ENCODE measurements at places on chromosomes 6 and 20.
A peak's percentile ranks its signal among the peaks of the same experiment; 100 is the strongest.

GRCh38 chr6:3830806-3831205 is 18.4 kb upstream of the FAM50B start:
- no peak for DNase-seq

- no peak for DNase-seq
These were observed 189.4 kb upstream of the ECI2 start for GRCh38 chr6:4324746-4325145.

- DNase-seq, result no peak
These were observed 24.7 kb downstream of the KCNK17 start for GRCh38 chr6:39289490-39289889.

DNA sequence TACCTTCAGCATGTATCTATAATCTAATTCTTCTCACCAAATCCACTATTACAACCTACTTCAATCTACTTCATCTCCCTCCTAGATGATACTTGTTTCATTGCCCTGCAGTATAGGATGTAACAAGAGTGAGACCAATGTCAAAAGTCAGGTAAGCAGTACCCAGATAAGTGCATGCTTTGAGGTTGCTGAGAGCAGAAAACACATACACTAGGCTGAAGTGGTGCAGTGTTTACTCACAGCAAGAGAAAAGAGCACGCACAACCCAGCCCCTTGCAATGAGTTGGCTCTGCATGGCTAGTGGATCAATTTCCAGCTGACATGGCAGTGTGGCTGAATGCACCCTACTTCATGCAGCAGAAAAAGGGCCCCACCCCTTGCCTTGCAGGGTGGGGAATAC is 199.9 kb downstream of the EPHA7 start:
- no peak for DNase-seq

- no peak for DNase-seq
These were observed 39.9 kb upstream of the TAB2 start for GRCh38 chr6:149277621-149278020.

GRCh38 chr20:62455929-62456328 is 19.9 kb downstream of the GATA5 start:
- DNase-seq, result no peak

- DNase-seq, result peak; percentile 39
These were observed 152.3 kb downstream of the ZFAND3 start for GRCh38 chr6:37971711-37972390.

DNA sequence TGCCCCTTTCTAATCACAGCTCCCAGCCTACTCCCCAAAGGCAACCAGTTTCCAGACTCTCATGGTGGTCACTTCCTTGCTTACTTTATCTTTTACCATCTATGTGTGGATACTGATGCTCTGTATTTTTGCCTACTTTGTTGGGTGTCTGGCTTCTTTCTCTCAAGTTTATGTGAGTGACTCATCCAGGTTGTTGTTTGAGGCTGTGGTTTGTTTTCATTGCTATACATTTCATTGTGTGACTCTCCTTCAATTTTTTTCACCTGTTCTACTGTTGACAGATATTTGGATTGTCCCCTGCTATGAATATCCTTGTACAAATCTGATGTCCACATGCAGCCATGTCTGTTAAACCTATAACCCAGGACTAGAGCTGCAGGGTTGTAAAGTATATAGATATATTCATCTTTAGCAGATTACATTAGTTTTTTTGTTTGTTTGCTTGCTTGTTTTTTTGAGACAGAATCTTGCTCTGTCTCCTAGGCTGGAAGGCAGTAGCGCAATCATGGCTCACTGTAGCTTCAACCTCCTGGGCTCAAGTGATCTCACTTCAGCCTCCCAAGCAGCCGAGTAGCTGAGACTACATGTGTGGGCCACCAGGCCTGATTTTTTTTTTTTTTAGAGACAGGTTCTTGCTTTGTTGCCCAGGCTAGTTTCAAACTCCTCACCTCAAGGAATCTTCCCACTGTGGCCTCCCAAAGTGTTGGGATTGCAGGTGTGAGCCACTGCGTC is 72.9 kb upstream of the EEF1E1 start:
- DNase-seq, result no peak

GRCh38 chr6:151370509-151371078 is 20.8 kb downstream of the ZBTB2 start:
- no peak for DNase-seq

- no peak for DNase-seq
These were observed 868 bp downstream of the METTL24 start for GRCh38 chr6:110357298-110357663.

DNA sequence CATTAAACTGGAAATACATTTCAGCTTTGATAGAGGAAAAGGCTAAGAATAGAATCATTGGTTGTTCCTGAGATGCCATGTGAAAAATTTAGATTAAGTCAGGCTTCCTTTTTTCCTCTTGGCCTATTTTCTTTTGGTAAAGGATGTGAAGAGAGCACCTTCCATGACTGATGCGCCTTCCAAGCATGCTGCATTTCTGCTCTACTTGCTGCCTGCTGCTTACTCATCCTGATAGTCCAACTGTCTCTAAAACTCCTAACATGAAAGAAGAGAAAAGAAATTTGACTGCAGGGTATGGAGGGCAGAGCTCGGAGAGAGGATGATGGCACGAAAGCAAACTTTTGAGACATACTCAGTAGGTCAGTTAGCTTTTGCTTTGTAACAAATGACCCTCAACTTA is 28.8 kb downstream of the SNAP25 start:
- no peak for DNase-seq

- DNase-seq, result no peak
These were observed 579.6 kb upstream of the MAN1A1 start for GRCh38 chr6:119929121-119929520.

- peak; percentile 41 for DNase-seq
These were observed 193.1 kb upstream of the SHLD1 start for GRCh38 chr20:5557123-5557522.

DNA sequence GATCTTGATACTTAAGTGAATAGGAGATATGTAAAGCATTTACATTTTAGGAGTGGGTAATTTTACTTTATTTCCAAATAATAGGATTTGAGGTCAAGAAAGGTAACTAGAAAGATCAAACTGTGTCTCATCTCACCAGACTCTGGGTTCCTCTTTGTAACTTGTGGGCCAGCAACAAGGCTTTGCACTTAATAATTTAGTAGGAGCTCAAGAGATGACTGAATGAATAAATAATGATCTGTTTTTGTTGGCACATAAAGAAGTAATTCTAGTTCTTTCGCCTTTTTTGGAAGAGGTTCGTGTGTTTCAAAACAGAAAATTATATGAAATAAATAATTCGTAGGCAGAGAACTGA is 67.4 kb upstream of the FABP7 start:
- DNase-seq, result no peak

- DNase-seq, result no peak
These were observed 71.5 kb downstream of the CD83 start for GRCh38 chr6:14189074-14189473.

DNA sequence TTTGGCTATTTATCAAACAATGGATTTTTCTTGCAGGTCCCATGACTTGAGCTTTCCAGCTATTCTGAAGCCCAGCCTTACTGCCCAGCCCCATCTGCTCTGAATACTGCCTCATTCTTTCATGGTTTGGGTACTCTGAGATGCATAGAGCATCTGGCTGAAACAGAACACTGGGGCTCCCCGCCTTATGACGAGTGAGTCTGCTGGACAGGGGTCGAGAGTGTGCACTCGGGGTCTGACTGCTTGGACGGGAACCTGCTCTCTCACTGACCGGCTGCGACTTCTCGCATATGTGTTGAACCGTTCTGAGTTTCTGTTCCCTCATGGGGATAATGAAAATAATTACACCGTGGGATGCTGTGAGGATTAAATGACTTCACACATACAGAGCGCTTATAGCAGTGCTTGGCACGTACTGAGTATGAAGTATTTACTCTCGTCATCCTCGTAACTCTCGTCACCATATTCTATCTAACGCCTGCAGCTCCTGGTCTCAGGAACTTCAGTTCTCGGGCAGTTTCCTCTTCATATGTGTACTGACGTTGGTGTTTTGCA is 59.5 kb upstream of the MPC1 start:
- DNase-seq, result no peak

GRCh38 chr20:44102582-44102981 is 84.4 kb downstream of the JPH2 start:
- DNase-seq, result no peak

- no peak for DNase-seq
These were observed 24.6 kb downstream of the ATG5 start for GRCh38 chr6:106300944-106301343.

All from right hindlimb (tissue), 1 donor.